ENCODE measurements at places on chromosomes 7 and 10.

GRCh38 chr7:146138926-146139325, 22.3 kb downstream of the CNTNAP2 start:
- DNase-seq: no peak

GRCh38 chr7:34675749-34676374, 17.8 kb downstream of the NPSR1 start:
- DNase-seq: no peak

DNA sequence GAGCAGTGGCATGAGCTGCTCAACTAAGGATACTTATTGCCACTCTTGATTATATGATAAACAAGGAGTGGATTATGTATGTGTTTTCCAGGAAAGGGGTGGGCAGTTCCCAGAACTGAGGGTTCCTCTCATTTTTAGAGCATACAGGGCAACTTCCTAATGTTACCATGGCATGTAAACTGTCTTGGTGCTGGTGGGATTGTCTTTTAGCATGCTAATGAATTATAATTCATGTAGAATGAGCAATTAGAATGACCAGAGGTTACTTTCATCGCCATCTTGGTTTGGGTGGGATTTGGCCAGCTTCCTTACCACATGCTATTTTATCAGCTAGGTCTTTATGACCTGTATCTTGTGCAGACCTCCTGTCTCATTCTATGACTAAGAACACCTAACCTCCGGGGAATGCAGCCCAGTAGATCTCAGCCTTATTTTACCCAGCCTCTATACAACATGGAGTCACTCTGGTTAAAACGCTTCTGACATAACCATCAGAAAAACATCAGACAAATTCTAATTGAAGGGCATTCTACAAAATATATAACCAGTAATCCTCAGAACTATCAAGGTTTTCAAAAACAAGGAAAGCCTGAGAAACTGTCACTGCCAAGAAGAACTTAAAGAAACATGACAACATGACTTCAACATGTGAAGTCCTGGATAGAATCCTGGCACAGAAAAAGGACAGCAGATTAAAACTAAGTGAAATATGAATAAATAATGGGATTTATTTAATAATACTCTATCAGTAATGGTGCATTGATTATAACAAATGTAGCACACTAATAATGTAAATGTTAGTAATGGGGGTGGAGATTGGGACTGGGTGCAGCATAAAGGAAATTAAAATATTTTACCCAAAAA, 365.0 kb downstream of the SEMA3D start:
- DNase-seq: no peak

- no peak for DNase-seq
These were observed 114.5 kb downstream of the SEMA3E start for GRCh38 chr7:83534488-83534887.

GRCh38 chr7:2592375-2592865, 33.6 kb downstream of the IQCE start:
- DNase-seq: no peak

DNA sequence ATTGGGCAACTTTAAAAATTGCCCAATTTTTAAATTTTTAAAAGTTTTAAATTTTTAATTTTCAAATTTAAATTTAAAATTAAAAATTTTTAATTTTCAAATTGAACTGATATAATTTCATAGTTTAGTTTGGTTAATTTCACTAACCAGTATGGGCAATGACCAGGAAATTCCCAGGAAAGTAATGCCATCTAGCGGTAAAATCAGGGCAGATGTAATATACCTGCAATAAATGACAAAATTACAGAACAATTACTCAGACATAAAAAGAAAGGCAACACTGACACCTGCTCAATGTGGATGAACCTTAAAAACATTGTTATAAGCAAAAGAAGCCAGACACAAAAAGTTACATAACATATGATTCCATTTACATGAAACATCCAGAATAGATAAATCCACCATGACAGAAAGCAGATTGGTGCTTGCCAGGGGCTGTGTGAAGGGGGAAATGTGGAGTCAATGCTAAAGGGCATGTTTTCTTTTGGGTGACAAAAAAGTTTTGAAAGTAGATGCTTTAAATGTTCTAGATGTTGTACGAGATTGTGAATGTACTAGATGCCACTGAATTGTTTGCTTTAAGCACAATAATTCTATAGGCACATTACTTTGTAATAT, 28.6 kb upstream of the SLC16A12 start:
- DNase-seq: no peak

- no peak for DNase-seq
These were observed 35.3 kb downstream of the PALS2 start for GRCh38 chr7:24608504-24608903.

DNA sequence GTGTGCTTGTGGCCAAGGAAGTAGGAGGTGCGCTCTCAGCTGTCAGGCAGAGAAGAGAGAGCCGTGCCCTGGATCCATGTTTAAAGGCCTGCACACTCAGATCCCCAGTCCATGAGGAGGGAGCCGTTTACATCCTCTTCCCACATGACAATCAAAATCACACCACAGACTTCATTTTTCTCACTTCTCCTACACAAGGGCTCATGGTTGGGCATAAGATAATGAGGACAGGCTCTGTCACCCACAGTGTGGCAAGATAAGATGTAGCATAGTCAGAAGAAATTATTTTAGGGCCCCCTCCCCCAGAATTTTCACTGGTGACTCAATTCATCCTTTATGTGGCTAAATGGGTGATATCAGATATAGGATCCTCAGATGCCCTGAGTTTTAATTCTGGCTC, 35.9 kb upstream of the INHBA start:
- no peak for DNase-seq

DNA sequence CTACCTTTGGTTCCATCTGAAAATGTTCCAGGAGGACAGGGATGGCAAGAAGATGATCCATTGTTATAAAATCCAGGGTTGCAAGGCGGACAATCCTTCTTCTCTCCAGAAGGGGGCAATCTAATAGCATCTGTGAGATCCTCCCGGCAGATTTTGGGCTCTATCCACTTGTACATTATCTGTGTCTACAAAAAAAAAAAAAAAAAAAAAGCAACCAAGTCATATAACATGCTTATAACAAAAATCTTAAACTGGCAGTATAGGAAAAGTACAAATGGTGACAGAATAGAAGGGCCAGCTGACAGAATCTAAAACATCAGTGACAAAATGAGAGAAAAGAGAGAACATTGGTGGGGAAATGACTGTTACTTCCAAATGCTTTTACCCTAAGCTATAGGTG, 132.7 kb downstream of the ELAPOR2 start:
- no peak for DNase-seq

Data from activated gamma-delta T cell (primary cell).